Caki2 (cell line): ENCODE measurements at places on chromosomes 6 and 20. TPM values are rescaled to one million over a fixed set of nuclear protein-coding genes. Genes with fewer than 3 reads are reported as not detected.

DNA sequence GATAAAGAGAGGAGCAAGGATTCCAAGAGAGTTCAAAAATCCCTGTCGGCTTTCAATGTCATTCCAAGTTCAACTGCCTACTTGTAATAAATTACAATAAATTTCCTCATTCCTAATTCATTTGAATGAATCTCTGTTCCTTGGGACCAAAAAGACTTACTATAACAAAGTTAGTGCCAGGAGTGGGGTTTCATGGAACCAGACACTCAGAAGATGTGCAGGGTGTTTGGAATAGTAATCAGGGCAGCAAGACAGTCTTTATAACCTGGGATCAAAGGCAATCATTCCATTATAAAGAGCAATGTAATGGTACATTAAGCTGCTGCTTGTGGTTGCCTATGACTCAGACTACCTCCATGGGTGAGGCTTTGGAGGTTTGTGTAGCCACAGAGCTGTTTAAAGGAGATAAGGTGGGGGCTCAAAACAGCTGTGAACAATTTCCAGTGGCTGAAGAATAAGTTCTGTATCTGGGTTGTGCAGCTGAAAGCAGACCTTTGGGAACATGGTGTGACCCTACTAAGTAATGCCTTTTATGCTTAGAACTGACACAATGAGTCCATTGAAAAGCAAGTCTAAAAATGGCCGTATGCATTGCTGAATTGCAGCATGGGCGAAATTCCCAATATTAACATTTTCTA, 159.9 kb downstream of the LINC00237 start:
- no peak for DNase-seq

DNA sequence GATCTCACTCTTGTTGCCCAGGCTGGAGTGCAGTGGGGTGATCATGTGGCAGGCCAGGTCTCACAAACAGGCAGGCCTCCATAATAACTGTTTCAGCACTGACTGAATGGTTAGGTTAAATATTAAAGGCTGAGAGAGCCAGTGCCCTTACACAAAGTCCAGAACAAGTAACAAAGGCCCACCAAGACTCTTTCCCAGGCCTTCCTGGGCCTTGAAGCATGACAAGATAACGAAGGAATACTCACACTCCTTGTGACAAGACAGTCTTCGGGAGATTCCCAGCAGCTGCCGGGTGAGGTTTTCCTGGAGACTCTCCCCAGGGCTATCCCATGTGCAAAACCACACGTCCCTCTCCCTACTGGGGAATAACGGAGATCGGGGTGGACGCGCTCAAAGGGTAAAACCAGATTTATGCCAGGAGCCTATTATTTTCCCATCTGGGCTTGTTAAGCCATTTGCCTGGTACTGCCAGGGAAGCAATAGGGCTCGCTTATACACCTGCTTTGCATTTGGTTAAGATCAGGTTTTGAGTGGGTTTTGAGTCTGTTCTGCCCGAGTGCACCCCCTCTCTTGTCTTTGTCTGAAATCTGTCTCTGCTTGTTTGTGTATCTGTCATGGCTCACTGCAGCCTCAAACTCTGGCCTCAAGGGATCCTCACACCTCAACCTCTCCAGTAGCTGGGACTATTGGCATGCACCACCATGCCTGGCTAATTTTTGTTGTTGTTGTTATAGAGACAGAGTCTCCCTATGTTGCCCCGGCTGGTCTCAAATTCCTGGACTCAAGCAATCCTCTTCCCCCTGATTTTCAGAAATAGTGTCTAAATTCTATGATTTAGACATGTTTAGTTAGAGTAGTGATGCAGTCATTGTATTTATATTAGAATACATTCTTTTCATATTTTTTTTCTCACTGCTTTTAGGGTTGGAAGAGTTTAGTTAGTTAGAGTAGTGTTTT, 1.4 kb upstream of the ENPP3 start:
- peak; percentile 91 for DNase-seq

DNA sequence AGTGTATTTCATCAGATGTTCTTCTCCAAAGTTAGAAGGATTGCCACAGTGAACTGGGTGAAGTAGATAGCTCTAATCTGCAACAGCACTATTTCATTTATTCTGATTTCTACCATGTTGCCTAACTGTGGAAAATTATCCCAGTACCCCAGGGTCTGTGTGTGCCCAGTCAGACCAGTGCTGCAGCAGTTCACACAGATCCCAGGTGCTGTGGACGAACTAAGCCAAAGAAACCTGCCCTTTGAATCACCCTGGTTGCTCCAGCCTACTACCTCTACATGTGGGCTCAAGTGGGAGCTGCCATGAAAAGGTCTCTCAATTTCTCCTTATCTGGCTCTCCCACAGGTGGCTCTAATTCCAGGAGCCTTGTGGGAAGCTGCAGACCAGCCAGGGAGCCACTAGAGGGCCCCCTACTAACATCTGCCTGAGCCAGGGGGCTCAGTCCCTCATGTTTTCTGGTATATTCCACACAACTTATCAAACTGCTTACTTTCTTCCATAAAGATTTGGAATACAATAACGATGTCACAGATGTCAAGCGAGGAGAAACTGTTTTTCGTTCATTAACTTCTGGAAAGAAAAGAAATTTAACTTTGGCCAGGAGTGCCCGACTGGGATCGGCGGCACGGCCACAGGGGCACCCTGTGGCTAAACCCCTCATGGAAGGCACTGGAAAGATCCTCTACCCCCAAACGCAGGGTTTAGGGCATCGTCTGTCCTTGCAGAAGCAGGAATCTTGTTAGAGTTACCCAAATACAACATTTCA, 31.6 kb upstream of the LY86 start:
- DNase-seq, result peak; percentile 39

DNA sequence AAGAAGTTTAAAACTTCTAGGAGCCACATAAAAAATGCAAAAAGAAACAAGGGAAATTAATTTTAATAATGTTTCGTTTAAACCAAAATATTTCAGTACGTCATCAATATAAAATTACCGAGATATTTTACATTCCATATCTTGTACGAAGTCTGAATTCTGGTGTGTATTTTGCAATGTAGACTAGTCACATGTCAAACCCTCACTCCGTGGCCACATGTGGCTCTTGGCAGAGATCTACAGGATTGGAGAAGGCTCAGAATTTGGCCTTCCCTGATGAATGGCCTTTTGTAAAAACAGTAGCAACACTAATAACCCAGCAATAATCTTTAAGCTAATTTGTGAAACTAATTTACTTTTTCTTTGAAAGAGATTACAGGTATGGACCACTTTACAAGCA, 217.1 kb downstream of the PRL start:
- DNase-seq, result no peak

GRCh38 chr20:46807998-46808397, 86.6 kb upstream of the EYA2 start:
- DNase-seq, result no peak

DNA sequence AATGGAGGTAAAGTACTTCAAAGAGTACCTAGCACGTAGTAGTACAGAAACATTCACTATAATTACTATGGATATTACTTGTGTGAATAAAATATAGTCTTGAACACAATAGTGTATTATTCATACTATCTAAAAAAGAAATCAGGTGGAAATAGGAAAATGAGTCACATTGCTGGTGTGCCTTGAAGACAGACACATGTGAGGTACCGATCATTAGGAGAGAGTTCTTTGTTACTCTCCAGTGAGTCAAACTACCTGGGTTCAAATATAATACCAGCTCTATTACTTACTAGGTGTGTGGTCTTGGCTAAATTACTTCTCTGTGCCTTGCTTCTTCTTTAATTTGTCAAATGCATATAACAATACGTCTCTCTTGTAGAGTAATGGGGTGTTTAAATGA, 50.8 kb upstream of the BEND6 start:
- no peak for DNase-seq

DNA sequence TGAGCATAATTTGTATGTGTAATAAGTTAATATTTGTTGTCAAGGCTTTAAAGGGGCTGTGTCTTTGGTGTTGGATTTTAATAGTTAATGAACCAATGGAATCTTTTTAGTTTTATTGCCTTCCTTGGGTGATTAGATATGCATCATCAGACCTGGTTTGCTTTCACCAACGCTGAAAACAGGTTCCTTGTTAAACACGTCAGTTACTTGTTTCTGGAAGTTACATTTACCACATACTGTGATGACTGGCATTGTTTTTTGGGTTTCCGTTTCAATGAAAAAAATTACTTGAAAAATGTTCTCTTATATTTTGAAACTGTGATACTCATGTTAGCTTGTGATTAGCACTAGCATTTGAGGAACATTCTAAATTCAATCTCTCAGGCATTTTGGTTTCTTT, 58.6 kb upstream of the RNF144B start:
- peak; percentile 33 for DNase-seq

TAP1 gene
- 63.3 and 65.5 TPM in 2 replicates for total RNA-seq

DNA sequence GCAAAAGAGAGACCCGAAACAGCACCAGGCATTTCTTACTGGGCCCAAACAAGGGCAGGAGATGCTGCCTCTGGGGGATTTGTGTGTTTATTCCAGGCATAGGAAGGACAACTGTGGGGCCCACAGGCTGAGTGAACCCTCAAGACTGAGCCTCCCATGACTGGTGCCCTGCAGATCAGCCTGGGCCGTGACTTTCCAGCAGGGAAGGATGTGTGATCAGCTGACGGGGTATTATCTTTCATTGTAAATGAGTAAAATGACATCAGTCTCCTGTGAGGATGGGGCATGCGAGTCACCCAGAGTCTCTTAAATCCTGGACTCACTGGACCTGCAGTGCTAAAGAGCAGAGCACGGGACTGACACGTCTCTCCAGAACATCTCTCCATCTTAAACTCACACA, 3.9 kb upstream of the TEAD3 start:
- DNase-seq, result peak; percentile 26

CNBD2 gene
- total RNA-seq, result 2.4 and 6.8 TPM in 2 replicates

DNA sequence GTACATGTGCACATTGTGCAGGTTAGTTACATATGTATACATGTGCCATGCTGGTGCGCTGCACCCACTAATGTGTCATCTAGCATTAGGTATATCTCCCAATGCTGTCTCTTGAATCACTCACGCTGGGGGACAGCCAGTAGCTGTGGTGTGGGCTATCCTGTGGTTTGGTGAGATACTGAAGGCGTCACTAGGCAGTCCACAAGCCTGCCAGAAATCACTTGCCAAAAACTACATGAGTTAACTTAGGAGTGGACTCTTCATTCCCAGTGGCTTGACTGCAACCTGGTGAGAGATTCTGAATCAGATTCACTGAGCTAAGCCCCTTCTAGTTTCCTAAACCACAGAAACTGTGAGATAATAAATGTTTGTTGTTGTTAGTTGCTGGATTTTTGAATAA, 191.3 kb downstream of the TSHZ2 start:
- DNase-seq, result no peak

DNA sequence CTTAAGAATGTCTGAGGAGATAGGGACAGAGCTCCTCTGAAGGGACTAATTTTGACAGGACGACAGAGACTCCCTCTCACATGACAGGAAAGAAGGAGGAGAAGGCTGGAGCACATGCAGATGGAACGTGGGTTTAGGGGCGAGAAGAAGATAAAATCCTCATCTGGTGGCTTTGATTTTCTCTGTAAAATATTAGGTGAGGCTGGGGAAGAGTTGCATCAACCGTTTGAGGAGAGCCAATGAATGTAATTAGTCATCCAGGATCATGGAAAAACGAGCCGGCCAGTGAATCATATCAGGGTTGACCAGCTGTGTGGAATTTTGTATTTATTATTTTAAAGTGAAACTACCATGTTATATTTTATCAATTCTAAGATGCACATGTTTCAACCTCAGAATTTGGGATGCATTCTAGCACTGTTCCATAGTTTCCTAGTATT, 46.9 kb upstream of the ADGRF4 start:
- DNase-seq, result peak; percentile 74

- no peak for DNase-seq
These were observed 33.7 kb upstream of the ZNF133 start for GRCh38 chr20:18254615-18255014.

- DNase-seq, result no peak
These were observed 23.7 kb downstream of the TRAF3IP2 start for GRCh38 chr6:111581957-111582356.

- DNase-seq, result no peak
These were observed 207.2 kb upstream of the ZNF184 start for GRCh38 chr6:27679964-27680694.

SIRPG gene
- total RNA-seq, result not detected in 2 replicates

BPIFB1 gene
- not detected in 2 replicates for total RNA-seq

GLP1R gene
- not detected in 2 replicates for total RNA-seq

DNA sequence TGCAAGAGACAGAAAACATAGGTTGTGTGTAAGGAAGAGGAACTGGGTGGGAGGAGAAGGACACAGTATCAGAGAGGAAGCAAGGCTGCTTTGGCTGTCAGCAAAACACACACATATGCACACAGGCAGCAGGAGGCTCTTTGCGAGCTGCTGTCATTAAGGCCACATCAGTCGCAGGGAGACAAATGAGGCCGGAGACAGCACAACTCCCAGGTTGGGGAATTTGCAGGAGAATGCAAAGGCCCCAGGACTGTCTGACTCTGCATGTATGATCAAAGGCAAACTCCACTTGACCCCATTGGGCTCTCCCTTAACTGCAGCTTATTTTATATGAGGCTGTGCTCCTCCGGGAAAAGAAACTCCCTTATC, 35.3 kb downstream of the METTL24 start:
- no peak for DNase-seq

GPX5 gene
- not detected in 2 replicates for total RNA-seq

NRSN1 gene
- total RNA-seq, result not detected in 2 replicates

GRCh38 chr6:43943781-43944250, 173.8 kb downstream of the VEGFA start:
- DNase-seq, result no peak

DNA sequence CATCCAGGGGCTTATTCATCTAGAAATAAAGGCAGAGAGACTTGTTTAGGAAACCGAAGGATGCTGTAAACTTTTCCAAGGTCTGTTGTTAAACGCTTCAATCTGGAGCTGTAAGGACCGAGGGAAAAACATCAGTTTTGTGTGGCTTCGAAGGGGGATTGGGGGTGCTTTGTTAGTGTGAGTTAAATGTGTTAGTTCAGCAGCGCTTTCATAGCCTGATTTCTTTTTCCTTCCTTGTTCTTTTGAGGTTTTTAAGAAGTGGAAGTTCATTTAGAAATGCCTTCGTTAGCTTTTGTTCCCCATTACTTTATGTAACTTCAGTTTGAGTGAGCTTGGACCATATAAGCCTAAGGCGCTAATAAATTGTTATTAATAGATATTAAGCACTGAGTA, 1.5 kb downstream of the ANKS1A start:
- DNase-seq, result no peak

DNA sequence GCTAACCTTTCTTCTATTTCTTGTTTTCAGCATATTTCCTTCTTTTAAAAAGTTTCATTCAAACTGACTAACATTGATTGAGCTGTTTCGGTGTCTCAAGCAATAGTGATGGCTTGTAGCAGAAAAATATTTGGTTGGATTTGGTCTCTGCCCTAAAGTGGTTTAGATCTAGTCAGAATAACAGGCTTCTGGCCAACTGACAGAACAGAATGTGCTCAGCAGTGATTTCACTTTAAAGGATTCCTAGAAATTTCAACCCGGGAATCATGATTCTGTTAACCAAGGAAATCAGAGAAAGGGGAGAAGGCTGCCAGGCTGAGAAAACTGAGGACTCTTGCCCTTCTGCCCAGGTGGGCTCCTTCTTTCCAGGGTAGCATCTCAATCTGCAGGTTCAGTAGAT, 16.6 kb upstream of the GSTA1 start:
- DNase-seq, result no peak

SMOC2 gene
- 0.68 TPM in 1 of 2 replicates, not detected in the other for total RNA-seq

- DNase-seq, result no peak
These were observed 40.0 kb upstream of the NRN1 start for GRCh38 chr6:6046716-6047115.

RAET1L gene
- total RNA-seq, result not detected in 2 replicates

PGC gene
- 5.8 TPM in 1 of 2 replicates, not detected in the other for total RNA-seq

- peak; percentile 37 for DNase-seq
These were observed 13.9 kb upstream of the RANBP9 start for GRCh38 chr6:13725570-13725969.
